ENCODE measurements at places on chromosomes 3 and 15.

DNA sequence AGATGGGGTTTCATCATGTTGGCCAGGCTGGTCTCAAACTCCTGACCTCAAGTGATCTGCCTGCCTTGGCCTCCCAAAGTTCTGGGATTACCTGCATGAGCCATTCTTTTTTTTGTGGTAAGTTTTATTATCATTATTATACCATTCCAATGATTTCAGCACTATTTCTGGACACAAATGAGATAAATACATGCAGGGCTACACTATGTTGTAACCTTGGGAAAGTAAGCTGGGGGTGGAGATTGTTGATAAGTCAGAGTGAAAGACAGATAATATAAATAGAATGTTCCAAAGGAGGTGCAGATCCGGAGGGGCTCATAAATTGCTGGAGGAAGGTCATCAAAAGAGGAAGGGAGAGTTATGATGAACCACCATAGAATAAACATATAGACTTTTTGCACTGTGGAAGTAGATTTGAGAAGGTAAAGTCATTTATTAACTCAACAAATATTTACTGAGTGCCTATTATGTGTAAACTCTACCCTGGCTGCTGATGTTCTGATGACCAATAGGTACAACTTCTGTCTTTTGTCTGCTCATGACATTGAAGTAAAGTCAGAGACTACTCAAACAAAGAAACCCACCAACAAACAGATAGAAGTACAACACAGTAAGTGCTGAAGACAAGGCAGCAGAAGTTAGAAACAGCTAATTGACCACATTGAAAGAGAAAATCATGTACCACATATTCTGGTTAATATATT lies 478.9 kb upstream of the GOLIM4 start:
- no peak for DNase-seq

DNA sequence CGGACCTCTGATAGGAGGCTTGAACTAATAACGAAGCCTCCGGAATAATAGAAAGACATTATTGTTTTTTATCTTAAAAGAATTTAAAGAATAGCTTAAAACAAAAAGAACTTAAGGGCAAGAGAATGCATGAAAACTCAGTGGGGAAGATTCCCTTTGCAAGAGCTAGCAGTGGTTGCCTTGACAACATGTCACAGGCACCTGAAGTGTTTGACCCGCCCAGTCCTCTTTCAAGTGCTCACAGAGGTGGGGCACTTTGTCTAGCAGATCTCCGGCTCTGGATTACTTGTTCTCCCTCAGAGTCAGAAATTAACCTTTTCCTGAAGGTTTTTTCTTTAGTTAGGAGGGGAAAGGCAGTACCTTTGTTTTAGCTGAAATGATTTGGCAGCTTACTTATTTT lies 37.8 kb downstream of the LARS2 start:
- no peak for DNase-seq

DNA sequence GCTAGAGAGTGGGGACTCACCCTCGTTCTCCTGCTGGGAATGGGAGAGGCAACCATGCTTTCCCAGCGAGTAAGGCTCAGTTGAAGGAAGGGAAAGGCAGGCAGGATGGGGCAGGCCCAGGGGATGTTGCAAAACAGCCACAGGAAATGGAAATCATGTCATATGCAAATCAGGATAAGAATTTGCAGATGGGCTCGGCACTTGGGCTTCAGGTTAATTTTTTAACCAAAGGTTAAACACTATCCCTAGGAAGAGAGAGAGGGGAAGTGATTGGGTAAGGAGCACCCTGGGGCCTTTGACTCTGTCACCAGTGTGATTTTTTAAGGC lies 14.6 kb upstream of the PLA2G4E start:
- DNase-seq = peak; percentile 17

- DNase-seq = no peak
Measured at GRCh38 chr15:29819979-29820378, 2.3 kb downstream of the TJP1 start.

GRCh38 chr3:154584041-154584440 lies 154.1 kb upstream of the GPR149 start:
- no peak for DNase-seq

DNA sequence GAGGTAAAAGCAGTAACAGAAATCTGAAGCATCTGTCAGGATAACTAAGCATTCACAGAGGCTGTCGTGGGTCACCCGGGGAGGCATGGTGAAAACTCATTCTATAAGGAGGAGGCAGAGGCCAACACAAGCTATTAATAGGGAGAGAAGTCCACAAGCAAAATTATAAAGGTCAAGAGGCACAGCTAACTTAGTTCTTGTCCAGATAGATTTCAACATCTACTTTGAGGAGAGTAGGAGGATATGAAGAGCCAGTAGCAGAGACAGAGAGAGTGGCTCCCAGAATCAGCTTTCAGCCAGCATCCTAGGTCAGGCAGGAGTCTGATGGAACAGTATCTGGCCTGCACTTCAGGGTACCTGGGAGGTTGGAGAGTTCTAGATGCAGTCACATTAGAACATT lies 95.3 kb downstream of the STAC start:
- no peak for DNase-seq

GRCh38 chr15:73388256-73388781 lies 19.6 kb upstream of the HCN4 start:
- DNase-seq = peak; percentile 54

DNA sequence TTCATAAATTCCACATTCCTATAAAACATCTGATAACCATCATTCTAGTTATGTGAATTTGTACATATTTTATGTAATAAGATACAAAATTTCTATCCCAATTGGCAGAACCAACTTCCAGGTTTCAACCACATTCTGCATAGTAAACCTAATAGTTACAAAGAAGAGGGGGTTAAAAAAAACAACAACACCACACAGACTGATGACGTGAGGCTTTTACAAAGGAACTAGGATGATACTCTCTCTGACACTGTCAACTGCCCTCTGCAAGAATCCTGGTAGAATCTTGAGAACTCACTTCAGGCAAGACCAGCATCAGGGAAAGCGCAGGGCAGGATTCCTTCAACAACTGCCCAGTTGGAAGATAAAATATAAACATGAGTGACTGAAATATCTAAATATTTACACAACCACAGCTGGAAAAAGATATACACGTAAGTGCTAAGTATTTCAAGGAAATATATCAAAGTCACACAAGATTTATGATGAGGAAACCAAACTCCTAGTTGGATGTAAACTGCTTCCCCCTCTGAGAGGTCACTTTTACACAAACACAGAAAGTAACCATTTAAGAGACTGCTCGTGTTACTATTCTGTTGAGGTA lies 816.4 kb downstream of the ROBO1 start:
- no peak for DNase-seq

GRCh38 chr15:96356494-96357455 lies 26.3 kb downstream of the NR2F2 start:
- peak; percentile 84 for DNase-seq

DNA sequence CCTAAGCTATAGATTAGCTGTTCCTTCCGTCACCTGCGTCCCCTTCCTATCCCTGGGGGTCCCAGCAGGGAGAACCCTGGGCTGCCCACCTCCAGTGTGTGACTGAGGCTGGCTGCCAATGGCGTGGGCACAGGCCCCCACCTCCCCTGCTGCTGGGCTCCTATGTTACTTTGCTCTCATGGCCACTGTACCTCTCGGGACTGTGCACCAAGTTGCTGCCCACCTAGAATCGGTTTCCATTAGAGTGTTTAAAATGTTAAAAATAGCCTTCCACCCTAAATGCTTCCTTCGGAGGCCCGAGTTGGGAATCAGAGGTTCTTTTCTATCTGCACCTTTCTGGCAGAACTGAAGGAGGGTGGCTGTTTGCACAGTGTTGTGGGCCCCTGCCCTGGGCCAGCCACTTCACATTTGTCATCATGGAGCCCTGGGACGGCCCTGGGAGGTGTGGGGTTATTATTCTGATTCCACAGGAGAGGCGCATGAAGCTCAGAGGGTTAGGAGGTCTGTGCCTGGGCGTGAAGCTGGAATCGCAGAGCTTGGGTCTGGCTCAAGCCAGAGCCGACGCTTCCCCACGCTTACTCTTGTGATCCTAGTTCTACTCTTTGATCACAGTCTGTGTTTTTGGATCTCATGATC lies 29.1 kb downstream of the IRAK2 start:
- DNase-seq = no peak

DNA sequence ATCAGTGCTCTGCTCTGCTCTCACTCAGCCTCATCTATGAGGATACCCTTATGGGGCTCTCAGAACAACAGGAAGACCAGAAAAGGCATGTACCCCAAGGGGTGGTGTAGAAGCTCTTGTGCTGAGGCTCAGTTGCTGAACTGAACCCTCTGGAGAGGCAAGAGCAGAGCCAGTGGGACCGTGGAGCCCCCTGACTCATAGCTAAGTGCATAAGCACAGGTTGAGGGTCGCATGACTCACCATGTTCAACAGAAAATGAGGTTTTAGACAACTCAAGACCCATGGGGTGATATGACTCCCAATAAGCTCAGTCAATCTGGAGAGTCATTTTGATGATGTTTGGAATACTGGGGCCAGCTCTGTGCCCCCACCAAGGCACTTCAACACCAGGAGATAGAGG lies 37.3 kb downstream of the CRYGS start:
- DNase-seq = peak; percentile 62

DNA sequence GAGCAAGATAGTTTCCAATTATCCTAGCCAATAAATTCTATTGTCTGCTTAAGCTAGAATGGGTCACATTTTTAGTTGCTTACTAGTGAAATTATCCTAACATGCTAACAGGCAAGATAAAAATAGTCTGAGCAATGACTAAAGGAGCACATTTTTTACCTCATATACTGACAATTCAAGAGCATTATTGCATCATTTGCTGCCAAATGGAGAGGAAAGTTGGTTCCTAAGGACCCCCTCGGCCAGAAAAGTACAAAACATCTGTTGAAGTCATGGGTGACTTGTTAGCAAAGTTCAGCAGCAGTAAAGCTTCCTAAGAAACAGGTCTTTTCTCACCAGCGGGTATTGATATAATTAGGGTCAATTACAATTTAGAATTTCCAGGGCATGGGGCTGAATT lies 1001.0 kb downstream of the FHIT start:
- DNase-seq = peak; percentile 19

GRCh38 chr3:187041362-187042307 lies 97.7 kb downstream of the RPL39L start:
- DNase-seq = no peak

GRCh38 chr3:177519588-177519987 lies 322.3 kb upstream of the TBL1XR1 start:
- DNase-seq = peak; percentile 60

DNA sequence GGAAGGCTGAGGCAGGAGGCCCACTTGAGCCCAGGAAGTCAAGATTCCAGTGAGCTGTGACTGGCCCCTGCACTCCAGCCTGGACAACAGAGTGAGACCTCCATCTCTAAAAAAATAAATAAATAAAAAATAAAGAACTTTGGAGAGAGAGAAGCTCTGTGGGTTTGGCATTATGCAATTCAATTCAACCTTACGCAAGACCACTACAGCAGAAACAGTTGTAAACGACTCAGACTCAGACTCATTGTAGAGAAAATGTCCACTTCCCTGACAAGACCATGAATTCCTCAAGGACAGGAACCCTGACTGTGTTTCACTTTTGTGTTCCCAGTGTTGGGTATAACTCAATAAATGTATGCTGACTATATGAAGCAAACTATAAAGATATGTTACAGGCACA lies 90.3 kb upstream of the C3orf80 start:
- DNase-seq = peak; percentile 87

- DNase-seq = peak; percentile 14
Measured at GRCh38 chr15:88454236-88454635, 13.0 kb downstream of the MRPL46 start.

- DNase-seq = peak; percentile 84
Measured at GRCh38 chr15:35306361-35306981, 221.4 kb upstream of the NANOGP8 start.

- peak; percentile 59 for DNase-seq
Measured at GRCh38 chr3:81302045-81302444, 459.4 kb downstream of the GBE1 start.

- DNase-seq = peak; percentile 42
Measured at GRCh38 chr3:38165722-38166387, 518 bp downstream of the OXSR1 start.

- no peak for DNase-seq
Measured at GRCh38 chr15:97815835-97816234, 144.7 kb upstream of the ARRDC4 start.
